ENCODE measurements at places on chromosomes 12 and 14.
A peak's percentile ranks its signal among the peaks of the same experiment; 100 is the strongest.

- no peak for DNase-seq
Measured at GRCh38 chr12:112322441-112322840, 59.8 kb downstream of the HECTD4 start.

- no peak for DNase-seq
Measured at GRCh38 chr12:49888461-49889151, 15.1 kb downstream of the FAIM2 start.

DNA sequence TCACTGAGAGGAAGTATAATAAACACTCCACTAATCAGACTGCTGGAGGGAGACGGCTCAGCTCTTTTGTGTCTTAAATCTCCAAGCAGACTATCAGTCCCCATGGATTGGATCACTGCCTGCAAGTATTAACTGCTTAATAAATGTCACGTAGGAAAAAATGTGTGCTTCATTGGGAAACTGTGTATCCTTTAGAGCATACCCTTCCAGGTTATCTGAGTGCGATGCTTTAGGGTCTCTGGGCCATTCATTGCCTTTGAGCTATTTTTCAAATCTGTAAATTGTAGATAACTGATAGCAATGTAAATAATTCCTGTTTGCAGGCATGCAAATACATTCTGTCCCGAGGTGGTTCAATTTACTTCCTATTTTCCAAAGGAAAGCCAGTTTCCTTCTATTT is 45.0 kb upstream of the VASH1 start:
- no peak for DNase-seq

DNA sequence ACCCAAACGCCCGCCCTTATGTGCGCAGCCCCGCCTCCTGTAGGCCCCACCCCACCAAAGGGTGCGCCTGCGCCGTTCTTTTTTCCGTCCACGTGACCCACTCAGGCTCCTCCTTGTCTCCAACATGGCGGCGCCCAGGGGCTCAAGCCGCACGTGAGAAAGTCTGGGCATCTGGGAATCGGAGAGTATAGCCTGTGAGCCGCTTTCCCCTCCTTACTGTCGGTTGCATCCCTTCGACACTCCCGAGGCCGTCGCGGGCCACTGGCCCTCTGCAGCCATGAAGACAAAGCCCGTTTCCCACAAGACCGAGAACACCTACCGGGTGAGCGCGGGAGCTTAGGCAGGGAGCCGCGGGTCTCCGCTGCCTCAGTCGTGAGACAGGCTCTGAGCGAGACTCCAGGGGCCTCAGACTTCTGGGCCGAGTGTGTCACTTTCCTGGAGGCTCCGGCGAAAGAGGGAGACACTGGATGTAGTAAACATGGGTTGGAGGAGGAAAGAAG is at the start of gene UTP20:
UTP20 (plus strand) TSS at position 100 of the 500 bp plus-strand sequence; CDS start at position 278, 178 bp downstream.
- DNase-seq = peak; percentile 95

DNA sequence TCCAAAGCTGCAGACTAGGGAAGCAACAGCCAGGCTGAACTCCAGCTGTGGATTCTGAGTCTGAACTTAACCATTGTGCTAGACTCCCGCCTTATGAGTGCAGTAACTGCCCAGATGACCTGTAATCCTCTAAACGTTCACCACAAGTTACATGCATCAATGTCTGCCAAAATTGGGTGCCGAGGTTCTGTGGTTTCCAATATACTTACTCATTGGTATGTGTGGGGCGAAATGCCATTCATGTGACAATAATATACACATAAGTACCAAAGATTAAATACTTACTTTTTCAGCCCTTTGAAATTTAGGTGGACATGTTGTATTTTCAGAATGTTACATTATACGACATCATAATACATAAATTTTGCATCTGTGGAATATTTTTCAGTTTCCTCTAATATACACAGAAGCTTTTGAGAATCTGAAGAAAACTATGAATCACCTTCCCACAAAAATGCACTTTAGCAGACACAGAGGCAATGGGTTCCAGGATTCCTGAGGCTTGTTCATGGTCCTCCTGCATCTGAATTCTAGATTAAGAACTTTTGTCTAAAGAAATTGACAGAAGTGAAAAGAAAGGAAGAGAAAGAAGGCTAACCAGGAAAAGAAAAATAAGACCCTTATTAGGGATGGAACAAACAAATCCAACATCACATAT is 31.7 kb downstream of the GRIP1 start:
- DNase-seq = peak; percentile 85

Data from foreskin fibroblast (primary cell).